ENCODE measurements at places on chromosomes 1 and 21.

DNA sequence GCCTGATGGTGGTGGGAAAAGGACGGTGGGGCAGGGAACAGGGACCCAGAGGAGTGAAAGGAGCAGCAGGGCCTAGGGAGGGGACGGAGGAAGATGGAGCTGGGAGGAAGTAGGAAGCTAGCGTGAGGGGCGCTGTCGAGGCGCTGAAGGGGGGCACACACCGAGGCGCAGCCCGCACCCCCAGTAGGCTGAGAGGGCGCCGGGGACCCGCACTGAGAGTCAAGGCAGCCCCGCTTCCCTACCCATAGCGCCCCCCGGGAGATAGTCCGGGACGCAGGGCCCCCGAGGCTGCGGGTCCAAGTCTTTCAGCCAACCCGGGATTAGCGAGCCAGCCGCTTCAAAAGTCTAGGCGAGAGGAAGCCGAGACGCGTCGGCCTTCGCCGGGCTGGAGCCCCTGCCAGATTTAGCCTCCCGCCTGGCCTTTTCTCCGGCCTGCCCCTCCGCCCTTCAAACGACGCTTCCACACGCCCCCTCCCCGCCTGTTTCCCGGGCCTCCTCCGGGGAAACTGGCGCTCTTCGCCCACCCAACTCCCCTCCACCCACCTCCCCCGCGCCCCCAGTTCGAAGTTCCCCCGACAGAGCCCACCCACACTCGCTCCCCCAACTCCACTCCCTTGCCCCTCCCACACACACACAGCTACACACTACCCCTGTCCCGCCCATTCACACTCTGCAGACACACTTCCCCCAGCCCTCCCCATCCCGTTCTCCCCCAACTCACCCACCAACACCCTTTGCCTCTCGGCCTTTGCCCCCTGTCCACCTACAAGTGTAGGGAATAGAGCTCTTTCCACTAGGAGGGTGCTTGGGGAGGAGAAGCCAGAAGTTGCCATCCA is 7.8 kb upstream of the PROX1 start:
- no peak for DNase-seq

- no peak for DNase-seq
Observed at GRCh38 chr1:238119060-238119459, 228.3 kb upstream of the ZP4 start.

DNA sequence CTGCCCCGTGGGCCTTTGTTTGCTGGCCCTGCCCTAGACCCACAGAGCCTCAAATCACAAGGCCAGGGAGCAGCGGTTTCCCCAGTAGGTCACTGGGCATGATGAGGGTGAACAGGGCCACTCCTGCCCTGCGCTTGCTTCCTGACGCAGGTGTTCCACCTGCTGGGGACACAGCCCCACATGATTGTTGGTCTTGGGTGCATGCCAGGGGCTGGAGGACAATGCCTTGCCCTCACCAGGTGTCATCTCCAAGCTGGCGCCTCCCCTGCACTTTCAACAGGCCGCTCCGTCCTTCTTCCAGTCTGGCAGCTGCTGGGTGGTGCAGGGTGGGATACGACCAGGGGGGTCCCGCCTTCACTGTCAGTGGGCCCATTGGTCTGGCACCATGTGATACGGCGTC is 24.3 kb downstream of the IL10RB start:
- DNase-seq, result no peak

GRCh38 chr1:169193191-169193850 is 86.8 kb downstream of the ATP1B1 start:
- no peak for DNase-seq

DNA sequence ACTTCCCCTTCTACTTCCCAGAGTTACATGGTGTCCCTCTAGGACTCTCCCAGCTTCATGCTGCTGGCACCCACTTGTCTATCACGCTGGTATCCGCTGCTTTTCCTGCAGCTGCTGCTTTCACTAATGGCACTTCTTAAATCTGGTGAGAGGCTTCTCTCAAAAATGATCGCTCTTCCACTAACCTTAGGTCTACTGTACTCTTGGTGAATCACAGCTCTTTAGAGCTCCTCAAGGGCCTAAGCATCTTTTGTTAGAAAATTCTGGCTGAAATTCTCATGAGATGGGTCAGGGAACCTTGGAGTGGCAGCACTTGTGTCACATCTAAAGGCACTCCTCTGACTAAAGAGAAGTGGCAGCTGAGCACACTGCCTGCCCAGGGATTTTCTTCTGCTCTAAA is 32.1 kb downstream of the ZMYND12 start:
- no peak for DNase-seq

DNA sequence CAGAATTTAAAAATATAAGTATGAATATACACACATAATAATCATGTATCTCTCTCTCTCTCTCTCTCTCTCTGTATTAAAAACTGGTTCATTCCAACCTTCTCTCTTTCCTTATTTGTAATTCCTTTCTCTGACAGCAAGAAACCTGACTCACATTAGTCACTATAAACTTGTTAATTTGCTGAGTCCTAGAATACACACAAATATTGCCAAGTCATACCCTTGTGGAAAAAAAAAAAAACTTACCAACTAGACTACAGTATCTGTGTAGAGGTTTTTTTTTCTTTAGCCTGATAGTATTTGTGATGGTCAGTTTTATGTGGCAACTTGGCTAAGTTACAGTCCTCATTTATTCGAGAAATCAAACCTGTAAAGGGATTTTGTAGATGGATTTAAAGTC is 26.3 kb upstream of the NHLH2 start:
- no peak for DNase-seq

DNA sequence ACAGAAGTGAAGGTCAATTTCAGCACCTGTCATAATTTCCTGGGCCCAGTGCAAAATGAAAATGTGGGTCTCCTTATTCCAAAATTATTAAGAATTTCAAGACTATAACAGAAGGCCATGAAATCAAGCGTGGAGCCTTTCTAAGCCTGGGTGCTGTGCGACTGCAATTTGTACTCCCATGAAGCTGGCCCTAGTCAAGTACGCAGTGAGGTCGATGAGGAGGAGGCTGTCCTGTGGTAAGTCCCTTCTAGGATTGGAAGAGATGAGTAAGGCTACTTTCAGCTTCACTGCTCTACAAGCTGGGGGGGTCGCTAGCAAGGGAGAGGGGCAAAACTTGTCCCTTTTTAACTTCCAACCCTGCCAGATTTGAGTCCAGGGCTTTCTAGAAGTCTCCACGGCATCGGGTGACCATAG is 410 bp upstream of the NUDC start:
- no peak for DNase-seq

DNA sequence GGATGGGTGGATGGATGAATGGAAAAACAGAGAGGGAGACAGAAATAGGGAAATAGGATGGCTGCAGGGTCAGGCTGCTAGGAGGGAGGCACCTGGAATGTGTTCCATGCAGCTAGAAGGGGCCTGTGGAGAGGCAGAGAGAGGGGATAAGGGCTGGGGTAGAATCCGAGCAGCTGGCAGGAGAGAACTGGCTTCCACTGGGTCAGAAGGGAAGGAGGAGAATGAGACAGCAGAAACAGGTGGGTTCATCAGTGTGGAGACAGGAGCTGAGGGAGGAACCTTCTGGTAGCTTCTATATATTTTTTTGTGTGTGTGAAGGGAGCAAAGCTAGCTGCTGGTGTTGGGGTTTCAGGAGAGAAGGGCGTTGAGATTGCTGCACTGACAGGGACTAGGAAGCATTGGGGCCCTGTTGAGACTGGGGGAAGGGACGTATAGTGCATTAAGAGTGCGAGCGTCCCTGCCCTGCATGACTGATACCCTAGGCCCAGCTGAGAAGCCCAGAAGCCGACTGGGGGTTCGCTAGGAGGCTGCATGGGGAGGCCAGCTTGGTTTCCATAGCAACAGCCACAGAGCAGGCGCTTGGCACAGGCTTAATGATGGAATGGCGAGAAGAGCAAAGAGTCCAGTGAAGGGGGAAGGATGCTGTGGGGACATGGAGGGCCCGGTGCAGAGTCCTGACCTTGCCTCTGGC is 14.8 kb upstream of the KIF21B start:
- no peak for DNase-seq

GRCh38 chr1:16151196-16151994 is 4.5 kb downstream of the EPHA2 start:
- no peak for DNase-seq

DNA sequence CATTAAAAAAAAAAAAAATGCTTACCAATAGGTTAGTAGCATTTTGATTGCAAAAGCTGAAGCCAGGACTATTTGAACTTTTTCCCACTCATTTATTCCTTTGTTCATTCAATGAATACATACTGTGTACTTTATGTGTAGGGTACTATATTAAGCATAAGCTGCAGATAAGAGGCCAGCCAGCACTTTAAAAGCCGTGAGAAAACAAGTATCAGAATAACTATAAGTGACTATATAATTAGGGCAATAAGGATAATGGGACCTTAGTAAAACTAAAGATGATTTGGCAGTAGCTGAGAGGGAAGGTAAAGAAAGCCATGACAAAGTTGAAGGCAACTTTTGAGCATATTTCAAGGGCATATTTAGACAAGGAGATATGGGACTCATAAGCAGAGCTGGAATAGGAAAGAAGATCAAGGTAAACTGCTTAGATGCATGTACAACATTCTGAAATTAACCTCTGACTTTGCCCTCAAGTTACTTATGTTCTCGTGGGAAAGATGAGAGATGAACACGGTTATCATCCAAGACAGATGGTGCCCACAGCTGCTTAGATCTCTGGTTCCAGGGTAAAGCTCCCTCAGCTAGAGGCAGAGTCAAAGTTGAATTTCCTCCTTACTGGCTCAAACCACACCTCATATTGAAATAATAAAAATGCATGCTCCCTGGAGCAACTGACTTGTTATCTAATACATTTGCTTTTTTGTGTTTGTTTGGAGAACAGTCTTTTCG is 44.0 kb upstream of the FMO2 start:
- peak; percentile 16 for DNase-seq

- peak; percentile 45 for DNase-seq
Observed at GRCh38 chr1:14625572-14625971, 27.1 kb downstream of the KAZN start.

- no peak for DNase-seq
Observed at GRCh38 chr1:39474810-39475209, 16.6 kb upstream of the BMP8A start.

DNA sequence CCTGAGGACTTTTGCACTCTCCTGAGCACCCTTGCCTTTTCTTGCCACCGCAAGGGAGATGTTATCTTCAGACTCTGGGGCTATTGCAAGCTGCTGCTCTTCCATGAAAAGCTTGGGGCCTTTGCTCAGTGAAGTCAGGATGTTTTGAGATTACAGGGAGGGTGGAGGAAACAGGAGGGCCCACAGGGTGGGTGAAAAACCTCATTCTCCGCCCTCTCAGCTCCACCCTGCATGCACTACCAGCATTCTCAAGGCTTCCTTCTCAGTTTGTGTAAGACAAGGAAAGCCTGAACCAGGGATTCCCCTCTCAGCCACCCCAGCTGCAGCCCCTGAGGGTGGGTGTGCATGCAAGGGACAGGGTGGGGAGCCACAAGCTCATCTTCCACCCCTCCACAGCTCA is 25.8 kb upstream of the ZNF648 start:
- no peak for DNase-seq

DNA sequence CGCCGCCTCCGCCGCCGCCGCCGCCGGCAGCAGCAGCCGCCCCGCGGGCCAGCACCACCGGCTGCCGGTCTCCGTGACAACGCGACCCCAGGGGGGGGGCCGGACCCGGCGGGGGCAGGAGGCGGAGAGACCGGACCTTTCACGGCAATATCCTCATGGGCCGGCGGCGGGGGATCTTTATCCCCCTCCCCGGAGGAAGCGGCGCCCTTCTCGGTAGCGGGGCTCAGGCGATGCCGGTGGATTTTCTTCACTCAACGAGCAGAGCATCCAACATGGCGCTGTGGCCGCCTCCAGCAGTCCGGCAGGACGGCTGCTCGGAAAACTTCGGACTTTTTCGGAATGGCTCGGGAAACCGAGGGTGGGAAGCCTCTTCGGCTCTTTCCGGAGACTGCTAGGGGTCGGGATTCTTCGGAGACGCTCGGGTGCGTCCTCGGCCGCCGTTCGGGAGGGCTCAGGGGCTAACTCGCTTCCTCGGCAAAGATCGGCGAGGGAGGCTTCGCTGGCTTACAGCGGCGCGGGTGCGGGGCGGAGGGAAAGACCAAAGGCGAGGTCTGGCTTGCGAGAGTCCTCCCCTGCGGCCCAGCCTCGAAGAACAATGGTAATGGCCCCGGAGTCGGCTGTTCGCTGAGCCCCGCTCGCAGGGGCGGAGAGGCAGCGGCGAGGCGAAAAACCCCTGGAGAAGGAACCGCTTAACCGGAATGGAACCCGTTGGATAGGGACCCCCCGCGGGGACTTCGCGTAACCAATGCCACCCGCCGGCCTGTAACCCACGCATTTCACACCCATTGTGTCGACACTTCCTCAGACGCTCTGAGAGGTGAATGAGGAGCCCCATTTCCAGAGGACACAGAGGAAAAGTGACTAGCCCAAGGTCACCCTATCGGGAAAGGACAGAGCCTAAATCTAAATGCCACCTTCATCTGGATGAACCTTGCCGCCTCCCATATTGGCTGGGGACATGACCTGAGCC is at the start of gene EIF4G3:
TSS of gene EIF4G3 (minus strand) at position 312 of the 970 bp plus-strand sequence. CDS start 174,155 bp downstream, outside the sequence.
- DNase-seq, result peak; percentile 98

GRCh38 chr1:201660931-201661822 is 122.2 kb downstream of the NAV1 start:
- DNase-seq, result no peak

- peak; percentile 68 for DNase-seq
Observed at GRCh38 chr21:41878831-41879189, 334 bp downstream of the PRDM15 start.

DNA sequence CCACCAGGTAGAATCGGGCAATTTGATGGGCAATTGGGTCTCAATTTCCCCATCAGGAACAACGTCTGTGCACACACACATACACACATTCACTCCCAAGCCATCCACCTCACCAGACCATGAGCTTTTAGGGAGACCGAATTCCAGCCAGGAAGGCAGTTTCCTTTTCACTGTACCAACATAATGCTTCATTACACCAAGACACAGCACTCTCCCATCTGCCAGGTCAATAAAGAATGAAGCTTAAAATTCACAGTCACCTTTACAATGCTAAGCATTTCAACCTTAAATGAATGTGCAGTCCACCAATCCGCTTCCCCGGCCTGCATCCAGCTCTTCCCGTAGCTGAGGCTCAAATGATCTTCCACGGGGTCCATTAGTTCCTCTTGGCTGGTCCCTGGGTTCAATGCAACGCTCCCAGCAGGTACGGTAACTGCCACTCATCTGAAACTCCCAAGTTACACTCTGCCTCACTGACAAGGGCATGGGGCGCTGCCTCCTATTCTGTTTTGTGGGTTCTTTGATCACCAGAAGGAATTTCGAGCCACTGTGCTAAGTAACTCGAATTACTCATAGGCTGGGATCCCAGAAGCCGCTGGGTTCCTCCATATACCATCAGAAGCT is 105.0 kb downstream of the SIM2 start:
- no peak for DNase-seq

- no peak for DNase-seq
Observed at GRCh38 chr1:18949686-18950400, 6.6 kb downstream of the IFFO2 start.

- DNase-seq, result peak; percentile 43
Observed at GRCh38 chr1:231626535-231626950, at the start of gene DISC1. Gene DISC1, plus strand, starts transcription at chr1:231626790. Its CDS starts 78 bp downstream, at chr1:231626868.

- no peak for DNase-seq
Observed at GRCh38 chr1:43007377-43008114, 48.9 kb upstream of the SLC2A1 start.

GRCh38 chr1:5579966-5580365 is 412.3 kb downstream of the NPHP4 start:
- no peak for DNase-seq

- no peak for DNase-seq
Observed at GRCh38 chr1:10479296-10479695, 4.5 kb downstream of the PEX14 start.

All from NCI-H1105 (cell line).